ENCODE measurements at places on chromosomes 5 and 9.

- DNase-seq: no peak
Measured at GRCh38 chr5:88741964-88742363, 141.0 kb downstream of the MEF2C start.

DNA sequence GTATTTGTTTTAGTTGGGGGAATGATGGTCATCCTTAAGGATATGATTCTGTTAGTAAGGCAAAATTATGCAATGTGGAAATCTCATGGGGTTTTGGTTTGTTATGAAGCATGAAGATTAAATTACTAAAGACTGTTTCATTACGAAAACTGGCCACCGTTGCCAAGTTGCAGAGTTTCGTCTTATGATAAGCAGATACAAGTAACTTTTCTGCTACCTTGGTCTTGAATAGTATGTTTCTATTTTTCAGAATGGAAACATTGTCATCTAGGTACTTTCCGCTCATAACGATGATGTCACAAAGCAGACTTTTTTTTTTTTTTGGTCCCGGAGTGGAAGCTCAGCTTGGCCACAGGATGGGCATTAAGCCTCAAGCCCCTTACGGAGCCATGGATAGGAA, 4.2 kb downstream of the CCNI2 start:
- DNase-seq: no peak

GRCh38 chr9:98902925-98903324, 40.8 kb upstream of the COL15A1 start:
- no peak for DNase-seq

DNA sequence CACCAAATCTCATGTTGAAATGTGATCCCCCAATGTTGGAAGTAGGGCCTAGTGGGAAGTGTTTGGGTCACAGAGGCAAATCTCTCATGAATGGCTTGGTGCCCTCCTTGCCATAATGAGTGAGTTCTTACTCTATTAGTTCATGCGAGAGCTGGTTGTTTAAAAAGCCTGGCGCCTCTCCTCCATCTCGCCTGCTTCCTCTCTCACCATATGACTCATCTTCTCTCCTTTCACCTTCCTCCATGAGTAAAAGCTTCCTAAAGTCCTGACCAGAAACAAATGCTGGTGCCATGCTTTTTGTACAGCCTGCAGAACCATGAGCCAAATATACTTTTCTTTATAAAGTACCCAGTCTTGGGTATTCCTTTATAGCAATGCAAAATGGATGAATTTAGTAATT, 20.9 kb upstream of the ARHGAP26 start:
- no peak for DNase-seq

GRCh38 chr5:169788168-169788567, 151.1 kb downstream of the DOCK2 start:
- no peak for DNase-seq

DNA sequence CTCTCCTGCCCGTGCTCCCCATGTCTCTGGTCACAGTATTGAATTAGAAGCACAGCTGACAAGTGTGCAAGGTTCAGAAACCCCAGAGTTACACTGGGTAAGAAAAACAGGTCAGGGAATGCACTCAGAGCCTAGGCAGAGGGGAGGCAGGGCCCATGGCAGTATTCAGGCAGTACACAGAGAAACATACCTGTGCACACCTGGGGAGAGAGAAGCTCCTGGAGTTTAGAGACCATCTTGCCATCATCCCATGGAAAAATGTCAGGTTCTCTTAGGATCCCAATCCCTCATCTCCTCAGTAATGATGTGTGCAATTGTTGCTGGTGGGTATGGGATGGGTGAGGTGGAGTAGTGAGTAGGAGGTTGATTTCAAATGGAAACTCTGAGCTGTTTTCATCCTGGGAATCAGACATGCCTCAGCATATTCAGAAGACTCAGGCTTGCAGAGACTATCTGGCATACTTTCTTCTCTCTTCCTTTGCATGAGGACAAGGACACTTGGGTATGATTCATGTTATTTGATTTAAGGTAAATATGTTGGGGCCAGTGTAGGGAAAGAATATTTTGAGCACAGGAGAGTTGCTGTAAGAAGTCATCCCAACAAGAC, 228.5 kb downstream of the ESM1 start:
- no peak for DNase-seq

- no peak for DNase-seq
Measured at GRCh38 chr5:37886242-37886905, 46.5 kb upstream of the GDNF start.

DNA sequence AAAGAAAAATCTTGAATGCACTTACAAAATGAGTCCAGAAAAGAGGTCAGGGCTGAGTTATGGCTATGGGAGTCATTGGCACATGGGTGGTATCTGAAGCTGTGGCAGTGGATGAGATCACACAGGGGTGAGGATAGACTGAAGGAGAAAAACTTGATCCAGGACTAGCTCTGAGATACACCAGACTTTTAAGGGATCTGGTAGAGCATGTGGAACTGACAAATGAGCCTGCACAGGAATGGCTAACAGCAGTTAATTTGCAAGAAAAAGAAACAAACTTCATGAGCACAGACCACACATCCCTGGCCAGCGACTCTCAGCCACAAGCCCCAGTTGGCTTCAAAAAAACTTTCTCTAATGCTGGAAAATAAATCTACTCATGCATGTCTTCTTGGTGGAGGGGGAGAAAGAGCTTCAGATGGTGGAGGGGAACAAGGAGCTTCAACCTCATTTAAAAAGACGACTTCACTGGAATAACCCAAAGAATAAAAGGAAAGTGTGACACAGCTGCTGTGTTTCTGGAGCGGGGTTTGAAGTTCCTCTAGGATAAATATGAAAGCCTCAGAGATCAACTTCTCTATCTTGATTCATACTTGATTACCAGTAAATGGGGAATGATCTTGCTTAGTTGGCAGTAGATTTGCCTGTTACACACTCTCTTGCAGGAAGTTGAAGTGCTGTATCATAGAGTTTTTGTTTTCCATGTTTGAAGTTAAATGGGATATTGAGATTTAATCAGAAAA, 33.6 kb downstream of the TNFAIP8 start:
- no peak for DNase-seq

- DNase-seq: no peak
Measured at GRCh38 chr5:123211084-123211483, 122.0 kb downstream of the PRDM6 start.
